Activated naive CD4-positive, alpha-beta T cell treated with Interleukin-2 at 50 U/mL for 16 hours (primary cell): ENCODE measurements at places on chromosomes 1 and 21.

GRCh38 chr1:154736841-154737240 is 128.9 kb upstream of the ADAR start:
- DNase-seq: peak; percentile 60

GRCh38 chr1:216607067-216607697 is 116.0 kb downstream of the ESRRG start:
- no peak for DNase-seq

- no peak for DNase-seq
These were observed 81.5 kb downstream of the NDUFS5 start for GRCh38 chr1:39107341-39108290.

GRCh38 chr1:98119796-98120195 is 199.0 kb upstream of the DPYD start:
- no peak for DNase-seq

- DNase-seq: no peak
These were observed 8.5 kb downstream of the FTCD start for GRCh38 chr21:46146856-46147255.

- DNase-seq: no peak
These were observed 89.1 kb downstream of the SMYD3 start for GRCh38 chr1:246417813-246418564.

DNA sequence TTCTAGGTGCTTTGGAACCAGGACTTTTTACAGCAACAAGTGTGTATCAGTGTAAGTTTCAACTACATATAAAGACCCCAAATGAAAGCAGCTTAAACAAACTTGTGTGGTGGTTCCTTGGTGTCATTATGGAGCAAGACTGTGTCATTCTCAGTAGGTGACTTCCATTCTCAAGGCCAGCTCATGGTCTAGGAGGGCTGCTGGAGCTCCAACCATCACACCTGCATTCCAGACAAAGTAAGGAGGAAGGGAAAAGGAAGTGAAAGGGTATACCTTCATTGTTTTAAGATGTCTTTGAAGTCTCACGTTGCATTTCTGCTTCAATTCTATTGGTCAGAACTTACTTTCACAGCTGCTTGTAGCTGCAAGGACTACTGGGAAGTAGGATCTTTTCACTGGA is 188.6 kb downstream of the C1orf94 start:
- DNase-seq: no peak

- peak; percentile 33 for DNase-seq
These were observed 102.1 kb downstream of the JAK1 start for GRCh38 chr1:64864018-64864940.

DNA sequence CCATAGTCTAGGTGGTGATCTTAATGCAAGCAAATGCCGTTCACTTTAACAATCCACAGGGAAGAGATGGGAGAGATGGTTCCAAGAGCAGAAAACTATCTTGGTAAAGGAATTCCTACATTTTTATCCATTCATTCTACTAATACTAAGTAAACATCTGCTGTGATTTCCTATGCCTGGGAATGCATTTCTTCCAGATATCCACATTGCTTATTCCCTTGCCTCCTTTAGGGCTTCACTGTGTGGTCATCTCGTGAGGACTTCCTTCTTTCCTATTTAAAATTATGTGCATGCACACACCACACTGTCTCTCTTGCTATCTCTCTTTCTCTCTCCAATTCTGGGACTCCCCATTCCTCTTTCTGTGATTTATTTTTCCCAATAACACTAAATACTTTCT is 199.0 kb upstream of the C1orf105 start:
- DNase-seq: no peak

DNA sequence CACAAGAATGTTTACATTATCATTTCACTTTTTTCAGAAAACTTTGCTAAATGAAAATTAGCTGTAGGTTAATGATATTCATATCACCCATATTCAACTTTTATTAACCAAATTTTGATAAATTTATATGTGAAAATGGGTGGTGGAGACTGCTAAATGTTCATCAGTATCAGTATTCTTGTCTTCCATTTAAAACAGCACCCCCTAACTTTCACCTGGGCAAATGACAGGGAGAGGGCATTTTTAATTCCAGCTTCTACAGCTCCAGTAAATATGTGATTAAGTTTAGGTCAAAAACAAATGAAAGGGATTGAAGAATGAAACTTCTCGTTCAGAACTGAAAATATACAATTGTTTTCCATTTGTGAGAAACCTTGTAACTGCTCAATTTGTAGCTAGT is 722.2 kb downstream of the KCNT2 start:
- DNase-seq: no peak

- DNase-seq: no peak
These were observed 5.8 kb downstream of the OR6P1 start for GRCh38 chr1:158564608-158565007.

DNA sequence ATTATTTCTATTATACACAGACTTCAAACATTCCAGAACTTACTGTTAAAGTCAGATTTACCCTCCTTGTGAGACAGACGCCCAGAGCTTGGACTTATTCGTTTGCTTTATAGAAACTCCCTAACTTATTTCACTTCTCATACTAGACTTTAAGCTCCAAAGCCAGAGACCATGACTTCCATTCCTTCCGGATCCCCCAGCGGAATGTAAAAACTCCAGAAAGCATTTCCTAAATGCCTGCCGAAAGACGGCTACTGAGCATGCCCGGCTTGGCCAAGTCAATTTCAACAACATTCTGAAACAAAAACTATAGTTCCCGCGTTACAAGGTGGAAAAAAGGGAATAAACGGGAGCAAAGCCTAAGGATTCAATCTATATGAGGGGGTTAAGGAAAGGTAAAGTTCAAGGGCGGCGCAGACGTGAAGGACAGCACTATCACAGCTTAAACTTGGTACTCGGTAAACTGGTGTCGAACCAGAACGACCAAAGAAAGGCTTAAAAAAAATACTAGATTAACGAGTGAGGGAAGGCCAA is 1.1 kb downstream of the USP48 start:
- DNase-seq: no peak

- DNase-seq: no peak
These were observed 626.5 kb downstream of the PTPRC start for GRCh38 chr1:199265319-199265718.

- no peak for DNase-seq
These were observed 217.8 kb downstream of the PTPRC start for GRCh38 chr1:198856601-198857000.

GRCh38 chr1:3455670-3456448 is 1.4 kb downstream of the ARHGEF16 start:
- DNase-seq: no peak

- no peak for DNase-seq
These were observed 13.7 kb downstream of the SKI start for GRCh38 chr1:2241820-2242219.

DNA sequence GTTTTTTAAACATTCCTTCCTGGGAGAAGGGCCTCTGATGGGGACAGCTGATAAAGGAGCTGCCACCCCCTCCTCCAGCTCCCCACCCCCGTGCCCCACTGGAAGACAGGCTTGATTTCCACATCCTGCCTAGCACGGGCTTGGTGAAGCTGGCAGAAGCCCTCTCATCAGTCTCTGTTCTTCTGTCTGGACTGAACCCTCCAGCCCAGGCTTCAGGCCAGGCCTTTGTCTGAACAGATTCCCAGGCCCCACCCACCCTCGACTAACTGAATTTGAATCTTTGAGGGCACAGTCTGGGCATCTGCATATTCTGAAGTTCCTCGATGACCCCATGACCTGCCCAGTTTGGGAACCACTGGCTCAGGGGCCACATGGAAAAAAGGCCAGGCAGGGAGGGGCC is 75.3 kb downstream of the CD58 start:
- DNase-seq: no peak

- DNase-seq: no peak
These were observed 79.5 kb downstream of the EVI5 start for GRCh38 chr1:92705446-92705845.

DNA sequence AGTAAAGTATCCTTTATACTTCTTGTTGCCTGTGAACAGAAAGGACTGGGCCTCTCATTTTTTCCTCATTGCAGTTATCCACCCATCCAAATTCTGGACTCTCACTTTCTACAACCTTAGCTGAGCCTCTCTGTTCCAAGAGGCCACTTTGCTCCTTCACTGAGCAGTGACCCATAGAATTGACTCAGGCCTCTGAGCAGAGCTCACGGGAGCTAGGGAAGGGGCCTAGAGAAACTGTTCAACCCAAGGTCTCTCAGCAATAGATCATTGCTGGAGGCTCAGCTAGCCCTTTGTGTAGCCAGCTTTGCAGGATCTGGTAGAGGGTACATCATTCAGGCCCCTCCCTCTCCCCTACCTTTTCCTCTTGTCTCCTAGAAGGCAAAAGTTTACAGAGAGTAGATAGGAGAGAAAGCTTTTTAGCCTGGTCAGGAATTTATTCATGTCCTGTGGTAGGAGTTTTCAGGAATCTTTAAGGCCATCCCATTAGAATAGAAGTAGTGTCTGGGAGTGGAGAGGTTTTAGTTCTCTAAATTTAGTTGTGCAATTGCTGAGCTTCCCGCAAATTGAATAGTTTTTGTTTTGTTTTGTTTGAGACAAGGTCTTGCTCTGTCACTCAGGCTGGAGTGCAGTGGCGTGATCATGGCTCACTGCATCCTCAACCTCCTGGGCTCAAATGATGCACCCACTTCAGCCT is 6.7 kb downstream of the INTS3 start:
- no peak for DNase-seq

GRCh38 chr1:59511476-59512465 is 214.9 kb downstream of the FGGY start:
- no peak for DNase-seq

- no peak for DNase-seq
These were observed 8.0 kb upstream of the FTCD start for GRCh38 chr21:46163380-46163779.

DNA sequence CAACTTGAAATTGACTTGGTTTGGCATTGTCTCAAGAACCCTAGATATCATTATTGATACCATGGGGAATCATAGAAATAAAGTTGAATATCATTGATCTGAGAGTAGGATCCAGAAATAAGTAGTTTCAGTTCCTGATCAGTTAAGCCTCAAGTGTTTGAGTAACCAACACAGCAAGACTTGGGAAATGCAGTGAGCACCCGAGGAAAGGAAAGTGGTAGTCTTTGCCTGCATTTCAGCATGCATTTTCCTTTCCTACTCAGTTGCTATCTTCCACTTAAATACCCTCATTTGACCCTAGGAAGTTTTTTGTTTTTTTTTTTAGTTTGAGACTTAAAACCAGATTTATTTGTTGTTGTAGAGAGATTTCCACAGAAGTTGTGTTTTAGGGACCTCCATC is 18.9 kb downstream of the CLEC20A start:
- no peak for DNase-seq

GRCh38 chr1:184747089-184747955 is 7.3 kb downstream of the EDEM3 start:
- DNase-seq: no peak

GRCh38 chr1:151011154-151011850 is 3.1 kb downstream of the PRUNE1 start:
- DNase-seq: no peak

DNA sequence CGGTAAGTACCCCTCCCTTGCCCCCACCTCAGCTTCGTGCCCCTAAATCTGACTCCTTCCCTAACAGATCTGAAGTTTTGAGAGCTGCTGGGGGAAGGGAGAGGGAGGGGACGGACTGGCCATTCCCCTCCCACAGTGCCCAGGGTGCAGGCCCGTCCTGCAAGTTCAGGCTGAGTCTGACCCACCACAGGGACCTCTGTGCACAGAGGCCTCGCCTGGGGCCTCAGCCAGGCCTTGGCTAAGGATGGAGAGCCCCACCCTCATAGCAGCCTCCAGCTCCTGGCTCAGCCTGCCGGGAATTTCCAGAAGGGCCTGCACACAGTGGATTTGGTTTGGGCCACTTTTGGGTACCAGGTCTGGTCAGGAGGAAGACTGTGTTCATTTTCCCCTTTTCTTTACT is 31.2 kb upstream of the TNFRSF1B start:
- DNase-seq: no peak

DNA sequence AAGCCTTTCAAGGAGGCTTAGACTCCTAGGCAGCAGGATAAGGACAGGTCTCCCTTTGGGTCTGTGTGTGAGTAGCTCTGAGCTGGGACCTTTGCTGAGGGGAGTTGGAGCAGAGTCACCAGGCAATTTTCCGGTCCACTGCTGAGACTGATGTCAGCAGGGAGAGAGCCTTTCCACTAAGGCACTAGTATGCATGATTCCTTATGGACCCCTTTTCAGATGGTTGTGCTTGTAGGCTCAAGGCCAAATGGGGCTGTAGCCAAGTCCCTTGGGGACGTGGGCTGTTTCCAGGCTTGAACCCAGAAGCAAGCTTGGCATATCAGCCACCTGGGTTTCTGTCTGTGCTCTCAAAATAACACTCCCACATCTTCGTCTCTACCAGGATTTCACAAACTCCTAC is 73.0 kb downstream of the CCDC18 start:
- no peak for DNase-seq

DNA sequence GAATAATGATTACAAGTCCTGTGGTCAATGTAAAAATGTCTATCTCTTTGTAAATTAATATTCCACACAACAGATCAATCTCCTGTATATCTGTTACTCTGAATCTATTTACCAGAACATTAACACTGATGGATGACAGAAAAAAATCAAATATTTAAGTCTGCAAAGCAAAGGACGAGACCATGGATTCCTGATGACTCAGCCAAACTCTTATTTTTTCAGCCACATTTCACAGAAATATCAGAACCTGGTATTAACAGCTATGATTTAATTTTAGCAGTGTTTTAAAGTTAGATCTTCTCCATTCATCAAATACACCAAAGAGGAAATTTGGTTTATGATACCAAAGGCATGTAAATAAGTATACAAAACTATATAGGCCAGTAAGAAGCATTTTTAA is 46.1 kb downstream of the FAF1 start:
- no peak for DNase-seq

GRCh38 chr1:14968251-14968851 is 185.2 kb upstream of the TMEM51 start:
- no peak for DNase-seq

DNA sequence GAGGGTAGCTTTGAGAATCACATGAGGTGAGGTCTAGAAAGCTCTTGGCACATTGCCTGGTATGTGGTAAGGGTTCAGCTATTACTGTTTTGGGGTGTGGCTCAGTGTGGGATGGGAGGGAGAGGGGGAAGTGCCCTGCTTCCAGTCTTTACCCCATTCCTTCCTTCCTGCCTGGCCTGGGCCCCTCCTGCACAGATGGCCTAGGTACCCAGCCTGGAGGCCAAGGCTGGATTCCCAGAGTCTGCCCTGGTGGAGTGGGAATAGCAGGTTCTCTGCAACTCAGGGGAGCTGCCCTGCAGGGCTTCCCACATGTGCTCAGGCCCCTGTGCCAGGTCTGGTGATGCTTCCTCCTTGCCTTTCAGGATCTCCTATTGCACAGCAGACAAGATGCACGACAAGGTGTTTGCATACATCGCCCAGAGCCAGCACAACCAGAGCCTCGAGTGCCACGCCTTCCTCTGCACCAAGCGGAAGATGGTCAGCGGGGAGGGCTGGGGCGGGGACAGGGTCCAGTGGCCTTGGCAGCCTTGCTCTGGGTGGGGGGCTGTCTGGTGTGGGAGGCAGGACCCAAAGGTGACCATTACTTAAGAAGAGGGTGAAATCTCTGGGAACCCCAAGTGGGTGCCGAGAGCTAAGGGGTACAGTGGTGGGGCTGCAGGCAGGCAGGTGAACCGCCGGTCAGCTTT is 13.5 kb downstream of the LDLRAP1 start:
- DNase-seq: peak; percentile 21

- no peak for DNase-seq
These were observed 27.5 kb upstream of the MYSM1 start for GRCh38 chr1:58727364-58727763.
